Activated CD8-positive, alpha-beta memory T cell treated with anti-CD3 and anti-CD28 coated beads for 1 hour (primary cell): ENCODE measurements at places on chromosomes 13 and 19.

GRCh38 chr13:75838366-75839005, 202.4 kb downstream of the LMO7 start:
- DNase-seq, result no peak

- DNase-seq, result no peak
Observed at GRCh38 chr19:21586311-21587116, 81.1 kb downstream of the ZNF429 start.

- no peak for DNase-seq
Observed at GRCh38 chr19:54287456-54287855, 6.5 kb upstream of the LILRB2 start.

DNA sequence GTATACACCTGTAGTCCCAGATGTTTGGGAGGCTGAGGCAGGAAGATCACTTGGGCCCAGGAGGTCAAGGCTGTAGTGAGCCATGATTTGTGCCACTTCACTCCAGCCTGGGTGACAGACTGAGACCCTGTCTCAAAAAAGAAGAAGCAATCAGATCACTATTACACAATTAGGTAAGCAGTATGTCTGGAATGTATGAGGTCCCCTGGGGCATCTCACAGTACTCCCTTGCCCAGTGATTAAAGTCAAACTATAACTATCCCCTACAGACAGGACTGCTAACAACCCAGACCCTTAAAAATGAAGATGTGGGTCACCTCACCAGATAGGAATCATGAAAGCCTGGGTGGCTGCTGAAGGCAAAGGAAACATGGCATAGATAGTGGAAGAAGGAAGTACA, 9.4 kb upstream of the PAN3 start:
- DNase-seq, result no peak

- DNase-seq, result no peak
Observed at GRCh38 chr13:28043224-28043623, 54.7 kb upstream of the URAD start.

DNA sequence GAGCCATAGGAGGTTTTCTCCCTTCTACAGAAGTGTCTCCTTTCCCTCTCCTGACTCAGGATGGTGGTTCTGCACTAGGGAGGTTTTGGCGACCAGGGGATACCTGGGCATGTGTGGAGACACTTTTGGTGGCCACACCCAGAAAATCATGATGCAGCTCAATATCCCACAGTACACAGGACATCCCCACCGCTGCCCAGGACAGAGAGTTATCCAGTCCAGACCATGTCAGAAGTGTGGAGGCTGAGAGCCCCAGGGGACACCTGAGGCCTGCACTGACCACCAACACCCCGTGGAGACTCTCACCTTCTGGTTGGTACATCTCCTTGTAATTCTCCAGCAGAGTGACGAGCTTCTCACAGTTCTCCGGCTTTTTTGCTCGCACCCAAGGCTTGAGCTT, 16.6 kb downstream of the PEG3 start:
- DNase-seq, result no peak

DNA sequence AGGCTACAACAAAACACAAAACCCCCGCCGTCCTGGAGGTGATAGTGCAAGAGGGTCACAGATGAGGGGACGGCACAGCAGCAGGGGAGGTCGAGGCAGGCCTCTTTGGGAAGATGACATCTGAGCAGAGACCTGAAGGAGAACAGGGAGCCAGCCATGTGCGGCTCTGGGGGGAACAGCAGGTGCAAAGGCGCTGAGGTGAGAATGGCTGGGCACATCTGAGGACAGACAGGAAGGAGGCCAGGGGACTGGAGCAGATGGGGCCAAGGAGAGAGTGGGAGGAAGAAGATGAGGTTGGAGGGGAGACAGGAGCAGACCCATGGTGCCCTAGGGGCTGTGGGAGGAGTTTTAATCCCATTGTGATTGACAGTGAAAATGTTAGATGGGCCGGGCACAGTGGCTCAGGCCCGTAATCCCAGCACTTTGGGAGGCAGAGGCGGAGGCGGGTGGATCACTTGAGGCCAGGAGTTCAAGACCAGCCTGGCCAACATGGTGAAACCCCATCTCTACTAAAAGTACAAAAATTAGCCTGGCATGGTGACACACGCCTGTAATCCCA, 1.8 kb upstream of the CKM start:
- DNase-seq, result no peak

DNA sequence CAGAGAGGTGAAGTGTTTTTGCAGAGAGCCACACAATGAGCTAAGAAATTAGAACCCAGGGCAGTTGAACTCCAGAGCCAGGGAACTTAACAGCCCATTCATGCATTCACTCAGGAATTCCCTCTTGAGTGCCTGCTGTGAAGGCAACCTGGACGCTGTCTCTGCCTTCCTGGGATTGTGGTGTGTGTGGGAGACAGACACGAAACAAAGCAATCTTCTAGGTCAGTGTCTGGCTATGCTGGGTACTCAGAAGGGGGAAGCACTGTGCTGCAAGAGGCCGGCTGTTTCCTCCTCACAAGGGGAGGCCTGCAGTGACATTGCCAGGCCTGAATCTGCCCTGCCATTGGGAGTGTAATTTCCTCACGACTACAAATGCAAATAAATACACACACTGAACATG, 9.7 kb downstream of the BCKDHA start:
- no peak for DNase-seq

GRCh38 chr19:36572593-36573019, 486 bp downstream of the ZNF529 start:
- no peak for DNase-seq

GRCh38 chr19:33284756-33285155, 17.6 kb downstream of the CEBPA start:
- DNase-seq, result no peak

DNA sequence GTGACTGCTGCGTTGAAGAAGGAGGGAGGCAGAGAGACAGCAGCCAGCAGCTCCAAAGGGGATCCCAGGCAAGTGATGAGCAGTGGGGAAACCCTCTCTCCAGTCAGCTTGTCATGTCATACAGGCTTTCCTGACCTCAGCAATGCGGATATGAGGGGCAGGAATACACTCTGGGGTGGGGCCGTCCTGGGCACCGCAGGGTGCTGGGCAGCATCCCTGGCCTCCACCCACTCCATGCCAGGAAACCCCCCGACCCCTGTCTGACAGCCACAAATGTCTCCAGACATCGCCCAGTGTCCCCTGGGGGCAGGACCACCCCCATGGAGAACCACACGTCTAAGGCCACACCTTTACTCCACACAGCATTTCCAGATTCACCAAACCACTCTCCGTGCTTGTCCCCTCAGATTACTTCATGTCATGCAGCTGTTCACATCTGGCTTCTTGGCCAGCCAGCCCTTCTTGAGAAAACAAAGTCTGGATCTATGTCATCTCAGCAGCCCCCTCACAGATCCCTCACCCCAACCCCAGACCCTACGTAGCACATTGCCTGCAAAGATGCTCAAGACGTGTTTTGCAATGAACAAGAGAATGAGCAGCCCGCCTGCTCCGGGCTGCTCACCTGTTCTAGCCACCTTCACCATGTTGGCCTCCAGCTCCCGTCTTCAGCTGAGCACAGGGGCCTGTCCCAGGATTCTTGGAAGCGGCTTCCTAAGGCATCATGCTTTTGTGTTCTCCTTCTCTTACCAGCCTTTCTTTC, 46.5 kb downstream of the RFX2 start:
- DNase-seq, result no peak

DNA sequence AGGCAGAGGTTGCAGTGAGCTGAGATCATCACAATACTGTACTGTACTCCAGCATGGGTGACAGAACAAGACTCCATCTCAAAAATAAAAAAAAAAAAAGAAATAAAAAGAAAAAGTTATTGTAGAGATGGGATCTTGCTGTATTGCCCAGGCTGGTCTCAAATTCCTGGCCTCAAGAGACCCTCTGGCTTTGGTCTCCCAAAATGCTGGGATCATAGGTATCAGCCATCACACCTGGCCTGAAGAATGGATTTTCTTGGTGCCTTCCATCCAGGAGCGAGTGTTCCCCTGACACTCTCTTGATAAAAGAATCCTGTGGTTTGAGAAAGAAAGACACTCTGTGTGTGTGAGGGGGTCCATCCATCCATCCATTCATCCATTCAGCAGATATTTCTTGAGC, 4.7 kb downstream of the OLFM2 start:
- no peak for DNase-seq

- DNase-seq, result no peak
Observed at GRCh38 chr13:80037505-80037888, 303.4 kb downstream of the SPRY2 start.

- DNase-seq, result peak; percentile 33
Observed at GRCh38 chr19:55258476-55258827, 365 bp downstream of the PPP6R1 start.

DNA sequence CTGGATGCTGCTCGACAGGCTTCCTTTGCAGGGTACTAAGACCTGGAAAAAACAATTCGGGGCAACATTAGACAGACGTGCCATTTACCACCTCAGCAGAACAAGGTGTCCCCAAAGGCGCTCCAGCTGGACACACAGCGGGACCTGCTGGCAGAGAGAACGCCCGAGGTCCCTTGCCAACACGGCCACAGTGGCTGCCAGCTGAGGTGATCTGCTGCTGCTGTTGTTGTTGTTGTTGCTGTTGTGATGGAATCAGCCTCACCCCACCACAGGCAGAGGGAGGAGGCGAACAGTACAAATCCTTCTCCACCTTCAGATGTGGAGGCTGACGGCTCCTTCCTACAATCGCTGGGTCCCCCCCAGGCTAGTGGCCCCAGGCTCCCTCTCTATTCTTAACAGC, 25.2 kb downstream of the ANKRD27 start:
- no peak for DNase-seq

- no peak for DNase-seq
Observed at GRCh38 chr19:51246164-51246552, 4.7 kb upstream of the SIGLECL1 start.

GRCh38 chr13:41200126-41200525, 5.8 kb upstream of the KBTBD7 start:
- no peak for DNase-seq

- no peak for DNase-seq
Observed at GRCh38 chr13:112042496-112042895, 24.5 kb upstream of the SOX1 start.

DNA sequence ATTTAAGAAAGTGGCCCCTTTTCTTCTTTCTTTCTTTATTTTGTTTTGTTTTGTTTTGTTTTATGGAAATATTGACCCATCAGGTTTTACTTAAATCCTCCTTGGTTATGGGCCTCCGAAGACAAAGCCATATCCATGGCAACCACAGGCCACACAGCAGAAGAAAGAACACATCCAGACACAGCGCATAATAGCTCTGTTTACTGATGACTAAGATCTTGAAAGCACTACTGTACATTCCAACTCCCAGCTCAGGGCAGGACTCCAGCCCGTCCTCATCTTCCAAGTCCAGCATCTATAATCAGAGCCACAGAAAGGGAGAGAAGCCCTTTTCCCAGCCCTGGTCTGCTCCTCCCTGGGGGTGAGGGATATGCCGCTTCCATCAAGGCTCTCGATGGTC, 84.3 kb downstream of the NUFIP1 start:
- DNase-seq, result no peak

DNA sequence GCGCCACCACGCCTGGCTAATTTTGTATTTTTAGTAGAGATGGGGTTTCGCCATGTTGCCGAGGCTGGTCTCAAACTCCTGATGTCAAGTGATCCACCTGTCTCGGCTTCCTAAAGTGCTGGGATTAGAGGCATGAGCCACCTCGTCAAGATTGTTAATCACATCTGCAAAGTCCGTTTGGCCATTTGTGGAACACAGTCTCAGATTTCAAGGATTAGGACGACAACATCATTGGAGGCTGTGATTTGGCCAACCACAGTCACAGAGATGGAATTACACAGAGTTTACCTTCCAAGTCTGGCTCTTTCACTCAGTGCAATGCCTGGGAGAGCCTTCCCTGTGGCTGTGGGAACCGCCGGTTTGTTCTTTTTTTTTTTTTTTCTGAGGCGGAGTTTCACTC, 17.8 kb downstream of the SULT2B1 start:
- DNase-seq, result no peak

- DNase-seq, result no peak
Observed at GRCh38 chr19:19911150-19911549, 10.4 kb downstream of the ZNF93 start.

DNA sequence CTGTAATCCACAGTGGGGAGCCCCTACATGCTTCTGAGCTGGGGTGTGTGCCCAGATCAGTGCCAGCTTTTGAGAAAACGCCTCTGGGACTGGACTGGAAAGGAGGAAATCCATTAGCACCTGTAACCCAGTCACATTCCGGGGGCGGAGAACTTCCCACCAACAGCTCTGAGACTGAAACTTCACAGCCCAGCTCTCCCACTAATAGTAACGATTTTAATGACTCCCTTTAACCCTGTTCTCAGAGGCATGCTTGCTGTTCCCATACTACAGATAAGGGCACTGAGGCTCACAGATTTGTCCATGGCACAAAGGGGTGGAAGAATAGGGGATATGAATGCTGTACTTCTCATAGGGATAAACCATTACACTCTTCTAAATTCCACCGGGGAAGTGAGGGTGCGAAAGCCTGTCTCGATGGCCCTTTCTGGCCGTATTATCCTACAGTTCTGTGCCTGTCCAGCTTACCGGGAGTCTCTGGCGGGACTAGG, 851 bp downstream of the FBXO46 start:
- DNase-seq, result no peak
